ENCODE measurements at places on chromosomes 6 and 20.

GRCh38 chr6:148441454-148441911, 98.8 kb downstream of the SASH1 start:
- peak; percentile 25 for DNase-seq

GRCh38 chr6:44073612-44074438, 53.4 kb downstream of the MRPL14 start:
- no peak for DNase-seq

DNA sequence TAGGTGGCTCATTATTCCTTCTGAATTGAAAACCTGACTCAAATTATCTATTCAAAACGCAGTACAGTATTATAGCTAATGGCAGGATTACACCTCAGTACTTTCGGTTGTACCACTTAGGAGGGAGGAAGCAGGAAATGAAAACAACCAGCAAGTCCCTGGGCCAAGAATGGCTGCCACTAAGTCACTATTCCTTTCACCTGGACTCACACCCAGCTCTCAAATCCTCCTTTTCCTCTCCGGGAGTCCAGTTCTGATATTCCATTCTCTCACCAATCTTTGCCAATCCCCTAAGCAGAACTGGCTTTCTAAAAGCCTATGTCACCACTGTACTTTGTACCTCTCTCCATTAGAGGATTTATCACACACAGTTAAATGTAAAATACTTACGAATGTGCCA, 20.6 kb downstream of the TMEM242 start:
- DNase-seq = no peak

DNA sequence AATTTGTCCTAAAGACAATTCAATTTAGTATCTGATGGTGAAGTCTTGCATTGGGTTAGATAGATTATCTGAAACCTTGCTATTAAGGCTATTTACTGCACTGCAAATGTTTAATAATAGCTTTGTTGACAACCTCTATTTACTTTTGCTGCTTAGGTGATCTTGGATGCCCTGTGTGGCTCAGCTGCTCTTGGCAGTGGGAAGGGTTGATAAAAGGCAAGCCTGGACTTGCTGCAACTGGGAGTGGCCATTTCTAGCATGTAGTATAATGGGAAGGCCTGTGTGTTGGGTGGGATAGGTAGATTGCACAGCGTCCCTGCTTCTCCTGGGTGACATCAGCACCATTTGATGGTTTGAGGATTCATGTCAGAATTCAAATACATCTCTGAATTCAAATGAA, 49.1 kb downstream of the ARMC2 start:
- DNase-seq = no peak

DNA sequence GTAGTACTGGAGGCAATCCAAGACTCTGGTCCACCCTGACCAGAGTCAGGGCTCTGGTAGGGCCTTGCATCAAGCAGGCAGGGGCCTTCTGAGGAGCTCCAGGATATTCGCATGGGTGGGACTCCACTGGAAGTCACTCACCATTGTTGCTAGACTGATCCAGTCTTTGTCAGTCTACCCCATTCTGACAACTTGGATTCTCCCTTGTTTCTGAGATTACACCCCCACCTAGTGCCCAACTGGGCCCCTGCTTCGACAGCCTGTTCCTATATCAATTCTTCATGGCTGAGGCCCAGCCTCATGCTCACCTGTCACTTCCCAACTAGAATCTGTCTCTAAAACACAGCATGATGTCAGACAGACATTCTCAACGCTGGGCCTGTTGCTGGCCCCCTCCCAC, 5.2 kb downstream of the SLC35D3 start:
- no peak for DNase-seq

GRCh38 chr6:41042226-41043055, at the start of gene TSPO2:
TSPO2 (plus strand) TSS chr6:41042467; CDS start chr6:41042986, 519 bp downstream.
- DNase-seq = no peak

GRCh38 chr6:135402311-135402710, 95.2 kb downstream of the AHI1 start:
- no peak for DNase-seq

DNA sequence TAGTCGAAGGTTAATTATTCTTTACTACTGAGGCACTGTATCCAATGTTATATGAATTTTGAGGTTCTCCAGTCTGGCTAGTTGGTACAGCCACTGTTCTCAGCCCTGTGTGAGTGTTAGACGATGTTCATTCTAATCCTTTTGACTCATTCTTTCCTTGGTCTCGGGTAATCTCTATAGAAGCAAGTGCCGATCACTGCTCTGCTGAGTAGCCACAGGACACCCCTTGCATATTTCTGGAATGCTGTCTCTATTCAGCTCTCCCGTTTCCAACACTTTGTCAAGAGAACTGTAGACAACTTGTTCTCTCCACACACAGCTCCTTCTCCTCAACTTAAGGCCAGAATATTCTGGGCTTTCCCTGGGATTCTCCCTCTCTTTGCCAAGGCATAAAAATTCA, 42.4 kb upstream of the PLCB1 start:
- no peak for DNase-seq

GRCh38 chr20:605237-605636, 4.9 kb downstream of the TCF15 start:
- DNase-seq = no peak

GRCh38 chr20:54535033-54535432, 59.6 kb downstream of the DOK5 start:
- peak; percentile 9 for DNase-seq

DNA sequence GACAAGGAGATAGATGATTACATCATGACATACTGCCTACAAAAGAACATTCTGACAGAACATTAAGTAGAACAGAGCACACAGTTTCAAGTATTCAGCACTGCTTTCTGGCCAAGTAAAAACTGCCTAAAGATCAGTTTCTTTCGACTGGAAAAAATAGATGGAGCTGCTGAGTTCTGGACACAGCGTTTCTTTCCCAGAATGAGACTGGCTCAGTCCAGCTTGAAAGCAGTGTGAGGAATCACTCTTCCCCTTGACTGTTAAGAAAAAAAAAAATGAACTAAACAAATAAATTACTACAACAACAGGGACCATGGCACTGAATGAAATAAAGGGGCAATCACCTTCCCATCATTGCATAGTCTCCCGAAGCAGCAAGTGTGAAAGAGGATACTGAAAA, 4.4 kb upstream of the LYRM2 start:
- DNase-seq = no peak

DNA sequence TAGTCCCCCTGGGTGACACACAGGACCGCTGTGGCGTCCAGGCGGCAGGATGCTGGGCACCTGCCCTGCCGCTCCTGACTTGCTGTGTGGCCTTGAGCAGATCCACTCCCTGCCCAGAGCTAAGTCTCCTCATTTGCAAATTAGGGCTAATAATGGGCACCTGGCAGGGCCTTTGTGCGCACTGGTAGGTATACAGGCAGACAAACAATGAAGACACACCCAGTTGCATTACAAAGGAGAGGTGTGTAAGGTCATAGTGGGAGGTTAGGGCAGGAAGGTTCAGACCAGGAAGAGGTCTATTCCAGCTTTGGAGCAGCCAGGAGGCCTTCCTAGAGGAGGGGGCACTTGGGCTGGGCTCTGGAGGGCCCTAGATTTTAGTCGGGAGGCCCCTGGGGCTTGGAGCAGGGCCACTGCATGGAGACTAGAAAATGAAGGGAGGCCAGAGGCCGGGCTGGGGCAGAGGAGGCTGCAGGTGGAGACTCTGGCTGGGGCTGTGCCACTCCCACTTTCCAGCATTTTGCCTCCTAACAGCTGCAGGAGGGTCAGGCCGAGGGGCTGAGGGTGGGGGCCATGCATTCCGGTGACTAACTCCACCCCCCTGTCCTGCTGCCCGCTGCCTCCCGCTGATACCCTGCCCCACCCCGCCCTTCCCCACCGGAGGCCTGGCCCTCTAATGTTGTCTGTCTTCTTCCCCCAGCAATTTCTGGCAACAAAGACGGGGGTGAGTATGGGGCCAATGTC, 28.5 kb downstream of the MYH7B start:
- DNase-seq = no peak

DNA sequence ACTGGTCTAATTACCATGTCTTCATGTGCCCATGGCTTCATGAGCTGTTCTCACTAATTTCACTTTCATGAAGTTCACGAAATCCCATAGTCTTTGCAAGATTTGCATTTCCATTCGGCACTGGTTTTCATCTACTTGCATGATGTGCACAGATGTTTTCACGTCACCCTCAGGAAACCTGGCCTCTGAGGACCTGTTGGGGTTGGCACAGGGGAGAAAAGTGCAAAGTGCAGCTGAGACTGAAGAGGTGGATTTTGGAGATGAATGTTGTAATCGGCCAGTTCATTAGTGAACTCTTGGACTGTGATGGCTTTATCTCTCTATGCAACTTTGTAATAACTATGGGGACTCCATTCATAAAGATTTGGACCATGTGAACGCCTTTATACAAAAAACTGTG, 80.2 kb upstream of the SULF2 start:
- no peak for DNase-seq

- DNase-seq = peak; percentile 57
Observed at GRCh38 chr6:28657769-28658465, 132.2 kb downstream of the GPX5 start.

- DNase-seq = no peak
Observed at GRCh38 chr20:61673152-61673847, 392.4 kb downstream of the TAF4 start.

DNA sequence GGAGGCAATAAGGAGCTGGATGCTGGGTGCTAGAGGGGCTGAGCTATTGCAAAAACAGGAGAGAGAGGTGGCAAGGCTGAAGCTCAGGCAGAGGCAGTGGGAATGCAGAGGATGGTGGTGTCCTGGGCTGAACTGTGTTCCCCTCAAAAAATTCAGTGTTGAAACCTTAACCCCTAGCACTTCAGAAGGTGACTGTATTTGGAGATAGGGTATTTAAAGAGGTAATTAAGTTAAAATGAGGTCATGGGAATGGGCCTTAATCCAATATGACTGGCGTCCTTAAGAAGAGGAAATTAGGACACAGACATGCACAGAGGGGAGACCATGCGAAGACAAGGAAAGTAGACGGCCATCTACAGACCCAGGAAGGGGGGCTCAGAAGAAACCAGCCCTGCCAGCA, 11.5 kb upstream of the MMP9 start:
- no peak for DNase-seq

- peak; percentile 74 for DNase-seq
Observed at GRCh38 chr6:148203970-148204369, 138.7 kb upstream of the SASH1 start.

- no peak for DNase-seq
Observed at GRCh38 chr6:137471986-137472385, 22.2 kb downstream of the OLIG3 start.

DNA sequence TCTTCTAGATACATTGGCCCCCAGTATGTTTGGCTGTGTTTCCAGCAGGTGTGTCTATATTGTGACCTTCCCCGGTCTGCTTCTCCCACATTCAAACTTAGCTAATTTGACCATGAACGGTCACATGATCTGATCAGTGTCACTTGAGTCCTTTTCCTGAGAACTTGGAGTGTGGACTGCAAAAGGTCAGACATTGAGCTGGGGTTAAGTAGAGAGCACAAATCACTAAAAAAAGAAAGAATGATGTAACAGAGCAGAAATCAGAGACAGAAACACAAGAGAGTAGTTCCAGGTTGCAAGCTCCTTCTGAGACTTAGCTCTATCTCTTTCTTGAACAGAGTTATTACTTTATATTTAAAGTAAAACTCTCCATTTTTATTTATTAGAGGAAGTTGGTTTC, 733.9 kb downstream of the CBLN4 start:
- no peak for DNase-seq

DNA sequence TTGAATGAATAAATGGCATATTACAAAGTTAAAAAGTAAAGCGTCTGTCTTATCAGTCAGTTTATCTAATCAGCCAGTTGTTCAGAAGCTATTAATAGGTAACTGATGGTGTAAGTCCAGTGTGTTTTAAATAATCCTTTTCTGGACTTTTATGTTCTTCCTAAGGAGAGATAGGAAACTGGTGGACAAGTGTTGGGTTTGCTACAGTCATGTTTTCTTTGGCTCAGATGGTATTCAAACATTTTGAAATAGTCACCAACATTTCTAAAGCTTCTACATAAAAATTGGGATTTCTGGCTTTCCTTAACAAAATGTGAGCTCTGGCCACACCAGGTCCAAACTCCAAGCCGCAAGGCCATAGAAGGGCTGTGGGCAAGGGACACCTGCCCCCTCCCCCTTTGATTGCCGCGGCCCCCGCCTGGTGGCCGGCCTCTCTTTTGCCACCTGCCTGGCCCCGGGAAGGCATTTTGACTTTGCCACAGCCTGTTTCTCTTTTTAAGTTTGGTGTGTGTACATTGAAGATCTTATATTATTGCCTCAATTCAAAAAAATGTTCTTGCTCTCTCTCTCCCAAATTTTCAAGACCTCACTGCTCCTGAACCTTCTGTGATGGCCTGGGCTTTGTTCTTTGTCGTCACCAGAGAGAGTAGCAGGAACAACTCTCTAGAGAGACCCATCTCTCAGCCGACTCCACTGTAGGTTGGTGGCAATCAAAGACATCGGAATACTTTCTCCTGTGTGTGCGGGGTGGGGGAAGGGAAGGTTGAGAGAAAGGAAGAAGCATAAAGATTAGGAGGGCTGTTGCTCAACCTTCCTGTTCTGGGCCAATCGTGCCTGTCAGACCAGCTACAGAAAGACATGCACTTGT, 84.0 kb upstream of the ZNF217 start:
- peak; percentile 46 for DNase-seq

DNA sequence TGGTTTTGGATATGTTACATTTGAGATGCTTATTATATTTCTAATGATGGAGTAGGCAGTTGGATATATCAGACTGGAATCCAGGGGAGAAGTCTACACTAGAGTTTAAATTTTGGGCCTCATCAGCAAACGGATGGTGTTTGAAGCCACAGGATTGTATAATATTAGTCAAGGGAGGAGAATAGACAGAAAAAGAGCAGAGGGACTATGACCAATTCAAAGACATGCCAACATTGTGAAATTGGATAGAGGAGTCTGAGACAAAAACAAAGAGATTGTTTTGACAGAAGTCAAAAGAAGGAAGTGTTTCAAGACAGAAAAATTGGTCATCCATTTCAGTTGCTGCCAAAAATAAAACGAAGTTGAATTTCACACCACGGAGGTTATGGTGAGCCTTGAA, 66.5 kb downstream of the NOX3 start:
- DNase-seq = no peak

DNA sequence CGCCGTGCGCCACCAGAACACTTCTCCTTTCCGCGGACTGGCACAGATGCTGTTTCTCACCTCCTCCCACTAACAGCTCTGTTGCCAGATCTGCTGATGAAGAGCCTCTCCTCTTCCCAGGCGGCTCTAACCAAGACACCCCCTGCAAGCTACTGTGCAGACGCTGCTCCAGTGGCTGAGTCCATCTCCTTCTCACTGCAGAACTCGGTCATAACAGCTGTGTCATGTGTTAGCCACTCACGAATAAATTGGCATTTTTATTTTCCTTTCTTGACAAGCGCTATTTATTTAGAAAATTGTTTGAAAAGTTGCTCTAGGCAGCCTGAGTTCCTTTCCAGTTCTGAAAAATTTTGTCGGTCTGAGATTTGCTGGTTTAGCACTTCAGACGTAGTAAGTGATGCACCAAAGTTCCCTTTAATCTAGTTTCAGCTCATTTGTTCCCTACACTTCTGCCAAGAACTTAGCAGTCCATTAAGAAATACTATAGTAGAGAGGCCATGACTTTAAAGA, 12.8 kb upstream of the PLEKHG1 start:
- DNase-seq = no peak

GRCh38 chr6:108779536-108780275, 68.5 kb upstream of the ARMC2 start:
- peak; percentile 93 for DNase-seq
